ENCODE measurements at places on chromosomes 4 and X.

- no peak for DNase-seq
These were observed 342.9 kb downstream of the CFAP299 start for GRCh38 chr4:80678413-80678812.

DNA sequence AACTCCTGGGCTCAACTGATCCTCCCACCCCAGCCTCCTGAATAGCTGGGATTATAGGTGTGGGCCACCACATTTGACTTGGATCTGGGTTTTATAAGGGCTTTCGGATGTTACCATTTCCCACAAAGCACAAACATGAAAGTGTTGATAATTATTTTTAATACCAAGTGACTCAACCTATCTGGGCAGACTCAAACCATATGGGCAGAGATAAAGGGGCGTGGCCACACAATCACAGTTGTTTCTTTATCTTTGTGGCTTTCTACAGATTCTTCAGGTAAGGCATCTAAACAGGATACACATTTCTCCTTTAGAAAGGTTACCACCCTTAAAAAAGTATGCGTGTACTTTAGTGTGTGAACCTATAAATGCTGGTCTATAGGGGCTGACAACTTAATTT is 122.5 kb downstream of the ZNF827 start:
- DNase-seq = no peak

GRCh38 chrX:56281789-56282188 is 49.6 kb downstream of the KLF8 start:
- peak; percentile 1 for DNase-seq

GRCh38 chrX:39731735-39732134 is 366.0 kb downstream of the BCOR start:
- DNase-seq = no peak

DNA sequence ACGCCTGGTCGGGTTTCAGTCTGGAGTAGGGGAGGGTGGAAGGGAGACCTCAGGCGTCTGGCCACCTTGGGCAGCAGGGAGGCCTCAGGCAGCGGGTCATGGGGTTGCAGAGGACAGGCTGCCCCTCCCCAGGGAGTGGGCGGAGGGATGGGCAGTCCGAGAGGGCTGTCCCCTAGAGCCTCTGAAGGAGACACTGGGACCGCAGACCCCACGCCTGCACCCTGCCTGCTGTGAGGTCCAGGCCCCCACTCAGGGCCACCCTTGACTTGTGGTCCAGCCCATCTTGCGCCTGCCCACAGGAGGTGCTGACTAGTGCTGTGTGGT is 16.5 kb downstream of the FGFRL1 start:
- no peak for DNase-seq

DNA sequence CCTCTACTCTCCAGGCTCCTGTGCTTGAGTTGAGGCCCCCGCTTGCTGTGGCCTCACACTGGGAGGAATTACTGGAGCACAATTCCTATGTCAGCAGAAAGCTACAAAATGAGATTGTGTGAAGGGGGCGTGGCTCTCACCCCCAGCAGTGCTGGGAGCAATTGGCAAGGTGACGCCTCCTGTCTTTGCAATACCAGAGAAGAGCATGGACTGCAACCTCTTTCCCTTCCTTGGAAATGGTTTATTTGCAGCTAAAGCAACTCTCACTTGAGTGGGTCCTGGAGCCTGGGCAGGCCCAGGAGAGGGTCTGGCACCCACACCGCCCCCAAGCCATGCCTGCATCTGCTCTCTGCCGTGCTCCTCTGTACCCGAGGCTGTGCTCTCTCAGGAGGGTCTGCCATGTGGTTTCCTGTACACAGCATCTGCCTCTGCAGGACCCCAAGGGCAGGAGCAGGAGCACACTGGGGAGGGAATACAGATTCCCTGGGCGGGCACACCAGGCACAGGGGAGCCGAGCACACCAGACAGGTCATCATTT is 32.9 kb upstream of the HGFAC start:
- DNase-seq = no peak

DNA sequence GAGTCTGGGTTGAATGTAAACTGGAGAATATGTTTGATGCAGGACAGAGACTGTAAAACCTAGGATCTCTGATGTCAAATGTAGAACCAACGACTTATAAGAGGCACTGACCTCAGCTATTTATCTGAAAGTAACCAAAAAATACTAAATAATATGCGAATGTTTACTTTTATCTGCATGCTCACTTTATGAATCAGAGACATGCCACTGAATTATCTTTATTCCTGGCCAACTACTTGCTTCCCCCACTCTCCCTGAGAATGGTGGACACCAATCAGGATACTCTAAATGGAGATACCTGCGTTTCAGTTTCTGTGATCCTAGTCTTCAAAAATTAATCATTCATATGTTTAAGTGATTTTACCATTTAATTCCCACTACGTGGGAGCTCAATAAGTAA is 1038.4 kb upstream of the PABPC4L start:
- no peak for DNase-seq

DNA sequence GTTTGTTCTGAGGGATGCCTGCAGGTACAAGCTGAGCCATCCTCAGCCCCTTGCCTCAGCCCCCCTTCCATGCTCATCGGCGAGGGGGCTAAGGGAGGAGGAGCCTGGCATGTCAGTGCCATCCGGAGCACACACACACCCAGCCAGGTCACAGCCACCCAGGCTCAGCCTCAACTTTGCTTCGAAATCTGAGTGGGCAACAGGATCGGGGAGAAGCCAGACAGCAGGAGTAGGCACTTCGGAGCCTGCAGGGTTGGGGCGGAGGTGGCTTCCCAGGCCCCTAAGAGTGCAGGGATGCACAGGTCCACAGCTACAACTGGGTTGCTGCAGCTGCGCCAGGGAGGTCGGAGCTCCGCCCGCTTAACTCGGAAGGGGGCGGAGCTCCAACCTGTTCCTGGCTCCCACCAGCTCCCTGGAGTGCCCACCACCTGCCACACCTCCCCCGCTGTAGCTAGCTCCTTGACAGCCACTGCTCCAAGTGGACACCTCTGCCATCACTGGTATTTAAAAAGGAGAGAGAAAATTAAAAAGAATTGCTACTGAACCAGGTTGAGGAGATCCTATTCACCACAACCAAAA is 192.9 kb upstream of the GALNT7 start:
- no peak for DNase-seq

GRCh38 chr4:122826553-122827257 is at the start of gene FGF2:
Gene FGF2 (plus strand): TSS chr4:122826831. CDS start chr4:122827175, 344 bp downstream.
- peak; percentile 12 for DNase-seq

- DNase-seq = no peak
These were observed 91.5 kb downstream of the ELOVL6 start for GRCh38 chr4:110106931-110107296.
